ENCODE measurements at places on chromosomes 4 and X.

- no peak for DNase-seq
These were observed 63.4 kb upstream of the S100G start for GRCh38 chrX:16586377-16587112.

GRCh38 chrX:4925911-4926310, 1212.5 kb upstream of the PRKX start:
- DNase-seq: no peak

GRCh38 chr4:55568905-55569504, 22.3 kb upstream of the CLOCK start:
- no peak for DNase-seq

DNA sequence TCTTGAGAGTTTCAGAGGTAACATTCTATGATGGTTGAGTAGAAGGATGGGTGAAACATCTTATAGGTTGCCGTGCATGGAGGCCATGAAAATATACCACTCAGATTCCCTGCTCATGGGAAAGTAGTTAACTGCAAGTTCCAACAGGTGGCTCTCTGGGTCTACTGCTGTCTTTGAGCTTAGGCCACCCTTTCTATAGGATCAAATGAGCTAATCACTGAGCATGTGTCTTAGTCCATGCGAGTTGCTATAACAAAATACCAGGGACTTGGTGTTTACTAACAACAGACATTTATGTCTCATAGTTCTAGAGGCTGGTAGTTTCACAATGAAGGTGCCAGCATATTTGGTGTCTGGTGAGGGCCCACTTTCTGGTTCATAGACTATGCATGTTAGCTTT, 144.8 kb upstream of the UNC5C start:
- DNase-seq: no peak

GRCh38 chrX:116480059-116480458, 17.3 kb upstream of the CT83 start:
- DNase-seq: no peak

DNA sequence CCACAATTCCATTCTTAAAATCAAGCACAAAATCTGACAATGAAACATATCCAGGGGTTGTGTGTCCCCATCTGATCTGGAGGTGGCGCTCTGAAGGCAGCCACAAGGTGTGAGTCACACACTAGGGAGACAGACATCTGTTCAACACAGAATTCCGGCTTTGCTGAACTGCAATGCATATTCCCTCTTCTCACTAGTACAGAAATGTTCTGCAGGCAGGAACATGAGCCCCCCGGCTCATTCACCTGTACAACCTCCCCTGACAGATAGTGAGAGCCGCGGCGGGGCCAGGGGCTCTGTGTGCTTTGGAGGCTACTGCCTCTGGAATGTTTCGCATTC, 41.9 kb downstream of the WDR1 start:
- DNase-seq: peak; percentile 53

- no peak for DNase-seq
These were observed 30.4 kb upstream of the RPL34 start for GRCh38 chr4:108589961-108590360.

- DNase-seq: peak; percentile 13
These were observed 797 bp downstream of the CD99L2 start for GRCh38 chrX:150897421-150898320.

DNA sequence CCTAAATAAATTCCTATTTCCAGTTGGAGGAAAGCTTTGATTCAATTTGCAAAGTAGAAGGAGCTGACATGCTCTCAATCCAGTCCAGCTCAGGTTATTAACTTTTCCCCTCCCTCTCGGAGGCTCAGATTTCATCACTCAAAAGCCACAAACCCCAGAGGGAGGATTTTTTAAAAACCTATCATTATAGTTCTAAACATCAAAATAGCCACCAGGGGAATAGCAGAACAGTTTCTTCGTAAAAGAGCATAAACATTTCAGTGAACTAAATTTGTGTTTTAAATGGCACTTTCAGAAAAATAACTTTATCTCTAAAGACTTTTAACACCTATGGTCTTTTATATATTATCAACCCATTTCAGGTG, 8.8 kb downstream of the GPRIN3 start:
- no peak for DNase-seq

- DNase-seq: peak; percentile 26
These were observed 82.9 kb upstream of the EXOC1L start for GRCh38 chr4:55736605-55737183.

DNA sequence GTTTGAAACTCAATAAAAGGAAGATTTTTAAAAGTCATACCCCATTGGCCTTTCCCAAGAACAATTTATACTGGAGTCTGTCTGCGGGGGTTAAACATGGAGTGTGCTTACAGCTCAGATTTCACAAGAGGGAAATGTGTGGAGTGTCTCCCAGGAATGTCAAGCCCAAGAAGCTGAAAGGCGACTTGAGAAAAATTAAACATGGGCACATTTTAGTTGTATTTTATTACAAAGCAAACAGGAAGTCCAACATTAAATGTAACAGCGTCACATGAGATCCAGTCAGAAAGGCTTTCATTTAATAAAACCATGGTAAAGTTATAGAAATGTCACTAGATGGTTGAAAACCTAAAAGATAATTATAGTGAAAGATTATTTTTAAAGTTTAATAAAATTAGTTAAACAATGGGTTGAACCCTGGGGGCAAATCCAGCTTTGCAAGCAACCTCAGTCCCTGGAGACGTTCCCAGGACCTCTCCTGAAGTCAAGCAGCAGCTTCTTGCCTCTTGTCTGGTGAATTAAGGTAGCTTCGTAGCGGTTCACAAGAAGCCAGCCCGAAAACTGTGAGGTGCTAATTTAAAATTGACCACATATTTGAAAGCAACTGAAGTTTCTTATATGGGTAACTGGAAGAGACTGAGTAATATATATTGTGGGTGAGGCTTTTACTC, 168.4 kb upstream of the EDNRA start:
- no peak for DNase-seq

- DNase-seq: no peak
These were observed 24.9 kb upstream of the LNX1 start for GRCh38 chr4:53616219-53616618.

DNA sequence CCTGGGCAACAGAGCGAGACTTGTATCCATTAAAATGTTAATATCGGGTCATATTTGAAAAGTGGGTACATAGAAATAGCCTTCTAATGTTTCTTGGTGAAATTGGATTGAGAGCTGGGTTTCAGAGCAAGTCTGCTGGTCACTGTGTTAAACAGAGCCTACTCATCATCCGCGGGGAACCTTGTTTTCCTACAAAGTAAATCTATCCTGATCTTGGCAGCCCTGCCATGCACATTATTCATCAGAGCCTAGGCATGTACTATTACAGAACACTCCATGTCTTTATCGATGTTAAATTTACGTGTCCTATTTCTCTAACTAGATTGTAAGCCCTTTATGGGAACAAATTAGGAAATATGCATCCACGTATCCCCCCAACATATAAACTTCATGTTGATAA, 18.7 kb downstream of the SETD7 start:
- no peak for DNase-seq

DNA sequence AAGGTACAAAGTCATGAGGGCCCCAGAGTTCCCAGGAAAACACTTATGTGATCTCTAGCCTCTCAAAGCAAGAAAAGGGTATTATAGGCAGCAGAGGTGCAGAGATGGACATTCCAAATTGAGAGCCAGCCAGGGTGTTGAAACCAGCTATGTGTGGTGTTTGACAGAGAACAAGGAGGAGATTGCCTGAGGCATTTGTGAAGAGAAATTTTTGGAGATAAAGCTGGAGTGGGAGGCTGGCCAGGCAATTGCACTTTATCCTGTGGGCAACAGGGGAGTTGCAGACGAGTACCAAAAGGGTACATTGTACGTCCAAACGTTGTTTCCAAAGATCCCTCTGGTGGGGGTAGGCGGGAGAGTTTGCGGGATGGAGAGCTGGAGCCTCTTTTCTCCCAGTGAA, 2.5 kb upstream of the GABRE start:
- DNase-seq: no peak

GRCh38 chr4:175927121-175927520, 115.1 kb upstream of the GPM6A start:
- DNase-seq: no peak

GRCh38 chrX:39477762-39478120, 620.0 kb downstream of the BCOR start:
- DNase-seq: no peak

DNA sequence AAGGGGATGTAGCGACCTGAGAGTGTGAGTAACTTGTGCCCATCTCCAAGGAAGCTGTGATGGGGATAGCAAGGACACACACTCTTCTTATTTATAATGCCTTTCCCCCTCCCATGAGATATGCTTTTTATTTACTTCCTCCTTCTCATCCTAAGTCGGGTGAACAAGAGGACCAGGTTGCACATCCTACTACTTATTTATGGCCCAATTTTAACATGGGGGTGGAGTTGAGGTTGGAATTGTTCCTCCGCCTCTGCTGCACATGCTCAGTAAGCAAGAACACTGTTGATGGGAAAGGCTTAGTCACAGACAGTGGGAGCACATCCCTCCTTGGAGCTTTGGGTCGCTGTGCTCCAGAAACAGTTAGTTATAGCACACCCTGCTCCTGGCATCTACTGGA, 15.2 kb upstream of the TLR8 start:
- DNase-seq: no peak

- no peak for DNase-seq
These were observed 145.5 kb downstream of the AREG start for GRCh38 chr4:74590476-74590875.

DNA sequence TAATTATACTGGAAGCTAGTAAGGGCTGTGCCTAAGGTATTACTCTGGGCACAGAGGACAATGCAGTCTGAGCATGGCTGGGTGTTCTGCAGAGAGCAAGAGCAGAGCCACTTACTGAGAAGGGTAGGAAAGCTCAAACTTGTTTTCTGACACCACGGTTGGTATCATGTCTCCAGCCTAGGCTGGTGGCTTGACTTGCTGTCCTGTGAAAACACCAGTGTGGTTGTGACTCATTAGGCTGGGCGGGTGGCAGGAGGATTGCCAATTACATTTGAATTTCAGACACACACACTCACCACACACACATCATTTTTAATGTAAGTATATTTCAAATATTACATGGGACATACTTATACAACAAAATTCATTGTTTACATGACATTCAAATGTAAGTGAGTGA, 19.7 kb upstream of the MTM1 start:
- no peak for DNase-seq

DNA sequence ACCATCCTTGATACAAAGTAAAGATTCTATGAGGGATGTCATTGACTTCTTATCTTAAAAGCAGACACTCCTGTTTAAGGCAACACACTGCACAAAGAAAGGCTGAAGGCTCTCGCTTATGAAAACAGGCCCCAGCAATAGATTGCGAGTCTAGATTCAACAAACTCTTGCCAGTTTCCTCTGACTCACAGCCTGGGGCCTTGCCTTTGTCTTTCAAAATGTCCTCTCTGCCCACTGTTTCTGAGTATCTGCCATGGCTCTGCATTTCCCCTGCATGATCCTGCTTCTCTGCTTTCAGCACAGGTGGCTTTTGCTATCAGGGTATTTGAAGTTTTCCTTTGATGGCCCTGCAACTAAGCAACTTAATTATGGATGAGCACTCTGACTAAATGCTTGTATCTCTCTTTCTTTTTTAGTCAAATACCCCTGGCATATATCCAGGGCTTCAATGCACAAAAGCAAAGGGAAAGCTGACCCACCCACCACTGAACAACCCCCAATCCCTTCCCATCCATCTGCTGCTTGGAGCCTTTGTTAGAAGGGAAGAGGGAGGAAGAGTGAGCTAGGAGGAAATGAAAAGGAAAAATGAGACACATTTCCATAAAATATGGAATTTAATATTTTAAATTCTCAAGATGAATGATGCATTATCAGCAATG, 32.2 kb downstream of the NDP start:
- no peak for DNase-seq

DNA sequence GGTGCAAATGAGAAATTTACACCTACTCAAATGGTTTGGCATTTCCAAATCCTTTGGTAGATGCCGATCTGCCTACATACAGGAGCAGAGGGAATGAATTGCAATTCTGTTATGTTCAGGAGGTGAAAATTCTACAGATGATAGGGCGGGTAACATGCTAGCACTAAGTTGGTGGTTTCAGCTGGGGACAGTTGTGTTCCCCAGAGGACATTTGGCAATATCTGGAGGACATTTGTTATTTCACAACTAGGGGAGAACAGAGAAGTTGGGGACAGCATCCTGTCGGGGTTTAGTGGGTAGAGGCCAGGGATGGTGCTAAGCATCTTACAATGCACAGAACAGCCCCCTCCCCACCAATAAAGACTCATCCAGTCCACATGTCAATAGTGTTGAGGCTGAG, 96.5 kb upstream of the PUDP start:
- no peak for DNase-seq

DNA sequence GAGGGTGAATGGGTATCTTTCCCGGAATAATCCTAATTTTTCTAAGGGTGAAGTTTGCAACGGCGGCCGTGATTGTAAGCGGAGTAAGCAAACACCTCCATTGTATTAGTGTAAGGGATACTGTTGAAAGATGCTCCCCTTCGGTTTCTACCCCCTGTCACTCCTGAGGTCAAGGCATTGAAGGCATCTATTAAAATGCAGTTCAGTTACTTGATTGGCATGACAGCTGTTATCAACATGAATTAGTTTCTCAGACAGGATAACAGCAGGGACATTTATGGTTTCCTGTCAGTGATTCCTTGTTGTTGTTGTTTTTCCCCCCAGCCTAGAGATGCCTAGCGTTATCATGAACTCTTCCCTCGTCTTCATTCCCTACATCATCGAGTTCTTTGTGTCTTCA, 552 bp downstream of the SLC25A14 start:
- no peak for DNase-seq

DNA sequence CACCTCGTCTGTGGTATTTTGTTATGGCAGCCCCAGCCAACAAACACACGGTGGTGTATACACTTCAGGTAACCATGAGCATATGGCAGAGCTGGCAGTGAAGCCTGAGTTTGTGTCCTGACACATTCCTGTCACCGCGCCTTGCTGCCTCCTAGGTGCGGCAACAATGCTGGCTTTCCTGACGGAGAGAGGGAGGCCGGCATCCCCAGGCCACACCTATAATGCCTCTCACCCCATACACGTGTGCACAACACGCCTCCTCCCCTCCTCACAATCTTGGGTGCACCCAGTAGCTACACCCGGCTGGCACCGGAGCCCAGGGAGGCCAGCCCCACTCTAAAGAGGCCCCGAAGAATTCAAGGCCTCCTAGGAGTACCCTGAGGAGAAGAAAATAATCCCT, 158.5 kb downstream of the NSUN7 start:
- DNase-seq: no peak

DNA sequence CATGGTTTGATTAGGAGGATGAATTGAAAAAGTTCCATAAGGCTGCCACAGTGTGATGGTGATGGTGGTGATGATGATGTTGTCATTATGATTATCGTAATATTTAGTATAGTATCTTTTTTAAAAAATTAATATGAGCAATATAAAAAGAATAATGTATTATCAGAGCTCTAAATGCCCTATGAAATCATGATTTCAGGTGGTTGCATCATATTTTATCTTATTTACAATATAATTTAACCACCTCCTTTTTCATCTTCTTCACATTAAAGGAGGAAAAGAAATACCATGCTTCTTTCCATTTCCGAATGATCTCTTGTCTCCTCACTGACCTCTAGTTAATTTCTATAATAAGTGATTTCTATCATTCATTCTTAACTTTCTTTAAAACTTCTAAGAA, 225.9 kb downstream of the RAPGEF2 start:
- no peak for DNase-seq

All from SW 1271 (cell line).